ENCODE measurements at places on chromosomes 5 and 9.

DNA sequence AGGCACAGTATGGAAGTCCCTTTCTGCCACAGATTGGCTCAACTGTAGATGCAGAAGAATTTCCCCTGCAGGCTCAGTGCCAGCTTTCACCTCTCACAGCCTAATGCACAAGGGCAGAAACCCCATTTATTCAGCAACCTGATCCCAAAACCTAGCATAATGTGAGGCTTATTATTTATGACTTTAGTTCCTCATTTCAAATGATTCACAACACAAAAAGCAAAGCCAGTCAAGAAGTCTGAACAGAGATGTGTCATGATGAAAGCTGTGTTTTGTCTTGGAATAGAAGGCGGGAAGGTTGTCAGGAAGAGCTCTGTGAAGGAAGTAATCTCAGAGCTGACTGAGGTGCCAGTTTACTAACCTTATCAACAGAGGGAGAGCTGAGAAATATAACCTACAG, 369.7 kb downstream of the LRRC70 start:
- DNase-seq, result no peak

GRCh38 chr5:78916044-78916443, 69.1 kb downstream of the ARSB start:
- no peak for DNase-seq

DNA sequence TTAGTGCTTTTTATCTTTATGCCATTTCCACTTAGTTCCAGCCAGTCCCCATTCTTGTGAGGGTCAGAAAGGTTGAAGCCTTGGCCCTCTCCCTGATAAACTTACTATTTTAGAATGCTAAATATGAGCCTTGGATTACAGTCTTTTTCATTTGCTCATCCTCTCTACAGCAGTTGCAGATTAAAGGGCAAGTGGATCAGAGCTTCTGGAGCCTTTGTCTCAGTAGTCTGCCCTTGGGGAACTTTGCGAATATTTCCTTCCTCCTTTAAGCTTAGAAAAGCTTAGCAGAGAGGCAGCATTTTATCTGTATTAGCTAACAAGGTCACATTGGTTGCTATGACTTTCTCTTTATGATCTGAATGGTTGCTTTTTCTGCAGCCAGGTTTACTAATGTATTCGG, 11.5 kb downstream of the FSD1L start:
- no peak for DNase-seq

GRCh38 chr9:90927496-90927895, 125.9 kb downstream of the SYK start:
- DNase-seq, result no peak

DNA sequence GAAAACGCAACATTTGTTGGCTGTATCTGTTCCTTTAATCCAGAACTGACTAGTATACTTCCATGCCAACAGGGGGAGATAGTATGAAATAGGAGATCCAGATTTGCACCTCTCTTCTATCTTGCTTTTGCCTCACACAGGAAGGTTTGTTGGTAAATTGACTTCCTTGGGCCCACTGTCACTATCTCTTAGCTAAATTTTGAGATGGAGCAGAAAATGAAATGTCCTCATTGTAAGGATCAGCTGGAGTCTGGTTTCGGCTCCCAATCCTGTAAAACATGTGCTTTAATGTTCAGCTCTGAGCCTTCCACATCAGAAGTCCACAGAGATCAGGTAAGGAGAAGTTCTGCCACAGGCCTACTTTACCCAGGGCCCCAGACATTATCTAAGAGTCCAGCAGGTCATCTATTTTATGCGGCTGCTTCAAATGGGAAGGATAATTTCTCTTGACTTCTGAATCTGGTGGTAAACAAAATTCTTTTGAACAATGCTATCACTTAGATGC, 176.8 kb downstream of the FER start:
- no peak for DNase-seq

- no peak for DNase-seq
Observed at GRCh38 chr5:138809391-138809790, 56.2 kb downstream of the CTNNA1 start.

GRCh38 chr9:136686794-136687711, at the start of gene AGPAT2:
AGPAT2 (minus strand) TSS chr9:136687457; CDS start chr9:136687357, 100 bp downstream.
- peak; percentile 40 for DNase-seq

- DNase-seq, result no peak
Observed at GRCh38 chr5:148922606-148923005, 96.2 kb downstream of the ADRB2 start.

- DNase-seq, result no peak
Observed at GRCh38 chr5:103785569-103785968, 223.0 kb upstream of the NUDT12 start.

- DNase-seq, result no peak
Observed at GRCh38 chr9:83449166-83449565, 89.0 kb downstream of the FRMD3 start.

GRCh38 chr5:153458268-153458667, 32.2 kb upstream of the GRIA1 start:
- DNase-seq, result no peak

GRCh38 chr5:160128632-160129031, 9.4 kb upstream of the PWWP2A start:
- no peak for DNase-seq

DNA sequence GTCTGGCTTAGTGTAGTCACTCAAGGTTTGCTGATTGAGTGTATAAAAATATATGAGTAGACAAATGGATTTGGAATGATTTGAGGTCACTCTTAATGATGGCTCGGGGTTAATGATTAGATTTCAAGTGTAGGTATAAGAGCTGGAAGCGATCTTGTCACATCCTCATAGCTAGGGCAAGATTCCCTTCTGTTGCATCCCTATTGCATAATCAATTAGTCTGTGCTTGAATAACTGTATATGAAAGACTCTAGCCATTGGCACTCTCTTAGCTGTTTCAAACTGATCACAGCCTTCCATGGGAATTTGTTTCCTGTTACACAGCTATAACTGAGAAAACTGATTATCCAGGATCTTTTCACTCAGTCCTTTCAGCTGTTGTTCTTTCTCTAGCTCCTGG, 811.6 kb downstream of the TLE4 start:
- no peak for DNase-seq
